ENCODE measurements at places on chromosomes 13 and 19.

DNA sequence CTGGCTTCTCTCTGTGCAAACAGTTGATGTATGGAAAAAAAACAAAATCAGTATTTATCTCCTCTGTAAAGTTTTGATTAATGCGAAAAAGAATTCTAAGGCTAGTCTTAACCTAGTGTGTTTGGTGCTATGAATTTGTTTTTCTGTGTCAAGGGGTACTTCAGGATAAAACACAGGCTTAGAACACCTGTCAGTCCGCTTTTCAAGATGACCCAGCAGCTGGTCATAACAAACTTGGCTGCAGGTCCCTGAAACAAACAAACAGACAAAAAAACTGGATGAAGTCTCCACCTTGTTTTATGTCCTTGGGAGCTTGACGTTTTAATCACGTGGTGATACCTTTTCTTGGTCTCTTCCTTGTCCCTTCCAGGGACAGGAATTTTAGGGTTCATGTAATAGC lies 689.3 kb downstream of the UQCRFS1 start:
- DNase-seq = no peak

- no peak for DNase-seq
Measured at GRCh38 chr13:26473571-26474230, 83.8 kb upstream of the WASF3 start.

- DNase-seq = no peak
Measured at GRCh38 chr19:41575998-41576397, at the start of gene CEACAM21. Gene CEACAM21, plus strand, starts transcription at chr19:41576166. Its CDS starts 109 bp downstream, at chr19:41576275.

GRCh38 chr13:77513719-77514335 lies 21.7 kb upstream of the SCEL start:
- no peak for DNase-seq

GRCh38 chr13:30300596-30300995 lies 6.8 kb downstream of the KATNAL1 start:
- no peak for DNase-seq

DNA sequence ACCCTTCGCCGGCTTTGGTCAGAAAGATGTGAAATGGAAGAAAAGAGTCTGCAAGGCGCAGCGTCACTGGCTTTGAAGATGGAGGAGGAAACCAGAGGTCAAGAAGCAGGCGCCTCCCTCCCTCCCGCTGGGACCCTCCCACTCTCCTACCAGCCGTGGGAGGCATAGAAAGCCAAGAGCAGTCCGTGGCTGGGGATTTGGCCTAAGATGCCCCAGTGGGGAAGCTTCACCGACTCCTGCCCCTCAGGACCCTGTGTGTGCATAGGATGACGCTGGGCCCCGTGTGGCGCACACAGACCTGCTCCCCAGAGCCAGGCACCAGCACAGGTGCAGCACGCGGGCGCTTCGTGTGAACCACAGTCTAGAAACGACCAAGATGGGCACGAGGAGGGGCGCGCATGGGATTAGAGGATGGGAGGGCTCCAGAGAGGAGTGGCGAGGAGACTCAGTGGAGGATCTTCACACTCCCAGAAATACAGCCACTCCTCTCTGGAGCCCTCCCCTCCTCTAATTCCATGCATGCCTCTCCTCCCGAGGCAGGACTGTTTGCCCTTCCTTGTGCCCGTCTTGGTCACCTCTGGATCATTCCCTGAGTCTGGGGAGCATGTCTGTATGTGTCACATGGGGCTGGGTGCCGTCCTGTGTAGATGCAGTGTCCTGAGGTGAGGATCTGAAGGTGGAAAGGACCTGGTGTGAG lies 194.3 kb downstream of the TEX29 start:
- DNase-seq = no peak

DNA sequence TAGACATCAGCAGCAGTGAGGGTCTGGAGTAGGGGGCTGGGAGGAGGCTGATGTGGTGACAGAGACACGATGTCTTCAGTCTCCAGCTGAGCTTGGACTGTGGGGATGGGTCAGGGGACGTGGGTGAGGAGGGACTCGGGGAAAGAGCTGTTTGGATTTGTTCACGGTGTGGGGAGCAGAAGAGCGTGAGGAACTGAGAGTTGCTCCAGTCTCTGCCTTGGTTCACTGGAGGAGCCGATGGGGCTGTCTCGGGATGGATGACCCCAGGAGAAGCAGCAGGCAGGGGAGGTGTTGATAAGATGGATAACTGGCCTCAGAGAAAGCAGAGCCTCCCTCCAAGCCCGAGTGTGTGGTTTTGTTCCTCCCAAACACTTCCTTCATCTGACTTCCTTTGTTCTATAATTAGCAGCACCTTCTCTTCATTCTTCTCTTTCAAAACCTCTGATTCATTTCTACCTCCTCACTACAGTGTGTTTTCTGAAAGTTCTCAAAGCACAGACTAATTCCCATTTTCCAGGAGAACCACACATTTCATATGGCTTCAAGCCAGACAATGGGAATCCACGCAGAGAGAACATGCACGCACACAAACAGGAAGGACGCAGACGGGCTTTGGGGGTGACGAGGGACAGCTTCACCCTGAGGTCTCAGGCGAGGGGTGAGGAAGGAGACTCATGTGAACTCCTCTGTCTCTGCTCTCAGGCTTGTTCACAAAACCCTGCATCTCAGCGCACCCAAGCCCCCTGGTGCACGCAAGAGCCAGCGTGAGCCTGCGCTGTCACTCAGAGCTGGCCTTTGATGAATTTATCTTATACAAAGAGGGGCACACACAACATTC lies 18.6 kb downstream of the LAIR2 start:
- no peak for DNase-seq

DNA sequence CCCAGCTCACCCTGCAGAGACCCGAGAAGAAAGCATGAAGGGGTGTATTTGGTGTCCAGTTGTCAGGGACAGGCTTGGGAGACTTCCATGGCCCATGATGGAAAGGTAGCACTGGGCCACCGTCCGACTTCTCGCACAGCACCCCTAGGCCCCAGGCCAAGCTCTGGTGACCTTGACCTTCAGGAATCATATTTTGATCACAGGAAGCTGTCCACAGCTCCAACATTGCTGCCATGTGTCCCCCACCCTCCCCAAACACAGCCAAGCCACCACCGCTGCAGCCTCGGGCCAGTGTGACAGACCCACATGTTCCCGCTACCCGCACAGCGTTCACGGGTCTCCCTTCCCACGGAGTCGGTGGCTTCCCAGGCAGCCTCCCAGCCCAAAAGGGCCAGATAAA lies 842 bp upstream of the PTGIR start:
- no peak for DNase-seq

GRCh38 chr19:11293433-11294389 lies 2.2 kb upstream of the TSPAN16 start:
- peak; percentile 16 for DNase-seq

DNA sequence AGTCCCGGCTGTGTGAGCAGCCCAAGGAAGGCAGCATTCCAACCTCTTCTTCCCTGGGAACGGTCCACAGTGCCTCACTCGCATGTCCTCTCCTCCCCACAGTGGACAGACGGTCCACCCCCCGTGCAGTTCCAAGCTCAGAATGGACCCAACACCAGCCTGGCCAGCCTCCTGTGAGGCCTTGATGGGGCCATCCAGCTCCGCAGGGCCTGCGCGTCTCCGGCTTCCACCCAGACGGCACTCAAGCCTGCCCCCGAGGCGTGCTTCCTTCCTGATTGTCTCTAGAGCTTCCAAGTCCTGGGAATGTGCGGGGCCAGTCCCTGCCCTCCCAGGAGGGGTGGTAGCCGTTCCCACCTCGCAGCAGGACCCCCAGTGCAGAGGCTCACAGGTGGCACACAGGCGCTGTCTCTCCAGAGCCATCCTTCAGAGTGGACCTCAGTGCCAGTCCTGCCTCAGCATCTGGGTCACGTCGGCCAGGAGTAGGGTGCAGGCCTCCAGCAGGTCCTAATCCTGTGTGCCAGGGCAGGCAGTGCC lies 35.0 kb downstream of the MAU2 start:
- no peak for DNase-seq

DNA sequence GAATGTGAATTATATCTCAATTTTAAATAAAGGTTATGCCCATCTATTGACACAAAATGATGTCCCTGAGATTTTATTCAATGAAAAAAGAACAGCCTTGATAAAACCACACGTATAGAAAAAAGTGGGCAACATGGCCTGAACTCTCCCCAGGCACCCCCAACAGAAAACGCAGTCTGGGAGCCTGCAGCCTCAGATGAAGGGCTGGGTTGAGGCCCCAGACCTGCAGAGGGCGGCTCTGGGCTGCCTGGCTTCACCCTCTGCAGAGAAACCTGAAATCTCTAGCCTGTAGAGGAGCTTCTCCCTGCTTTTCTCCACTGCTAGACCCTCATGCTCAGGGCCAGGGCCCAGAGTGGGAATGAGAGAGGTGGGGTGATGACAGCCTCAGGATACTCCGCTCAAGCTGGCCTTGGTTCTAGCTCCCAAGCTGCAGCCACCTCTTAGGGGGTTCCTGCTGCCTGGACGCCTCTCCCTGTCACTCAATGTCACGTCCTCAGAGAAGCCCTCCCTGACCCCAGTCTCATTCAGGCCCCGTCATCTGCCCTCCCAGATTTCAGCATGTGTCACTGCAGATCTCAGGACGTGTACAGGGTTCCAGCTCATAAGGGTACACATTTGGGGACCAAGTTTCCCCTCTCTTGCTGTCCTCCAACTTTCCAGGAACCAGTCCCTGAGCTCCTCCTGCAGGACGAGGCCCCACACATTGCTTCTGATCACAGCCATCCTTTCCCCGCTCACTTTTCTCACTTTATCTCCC lies 1.8 kb downstream of the MBD3 start:
- no peak for DNase-seq

GRCh38 chr19:41431426-41432386 lies 4.5 kb upstream of the B3GNT8 start:
- no peak for DNase-seq

DNA sequence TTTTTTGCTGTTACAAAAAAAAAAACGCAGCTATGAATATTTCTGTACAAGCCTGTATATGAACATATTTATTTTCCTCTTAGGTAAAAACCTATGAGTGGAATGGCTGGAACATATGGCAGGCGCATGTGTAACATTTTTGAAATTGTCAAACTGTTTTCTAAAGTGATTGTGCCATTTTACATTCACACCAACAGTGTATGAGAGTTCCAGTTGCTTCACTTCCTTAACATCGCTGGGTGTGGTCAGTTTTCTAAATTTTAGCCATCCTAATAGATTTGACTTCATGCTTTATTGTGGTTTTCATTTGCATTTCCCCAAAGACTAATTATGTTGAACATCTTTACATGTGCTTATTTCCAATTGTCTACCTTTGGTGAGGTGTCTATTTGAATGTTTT lies 306.8 kb downstream of the KCNRG start:
- no peak for DNase-seq

GRCh38 chr13:20192158-20192835 lies 441 bp downstream of the GJB2 start:
- no peak for DNase-seq

DNA sequence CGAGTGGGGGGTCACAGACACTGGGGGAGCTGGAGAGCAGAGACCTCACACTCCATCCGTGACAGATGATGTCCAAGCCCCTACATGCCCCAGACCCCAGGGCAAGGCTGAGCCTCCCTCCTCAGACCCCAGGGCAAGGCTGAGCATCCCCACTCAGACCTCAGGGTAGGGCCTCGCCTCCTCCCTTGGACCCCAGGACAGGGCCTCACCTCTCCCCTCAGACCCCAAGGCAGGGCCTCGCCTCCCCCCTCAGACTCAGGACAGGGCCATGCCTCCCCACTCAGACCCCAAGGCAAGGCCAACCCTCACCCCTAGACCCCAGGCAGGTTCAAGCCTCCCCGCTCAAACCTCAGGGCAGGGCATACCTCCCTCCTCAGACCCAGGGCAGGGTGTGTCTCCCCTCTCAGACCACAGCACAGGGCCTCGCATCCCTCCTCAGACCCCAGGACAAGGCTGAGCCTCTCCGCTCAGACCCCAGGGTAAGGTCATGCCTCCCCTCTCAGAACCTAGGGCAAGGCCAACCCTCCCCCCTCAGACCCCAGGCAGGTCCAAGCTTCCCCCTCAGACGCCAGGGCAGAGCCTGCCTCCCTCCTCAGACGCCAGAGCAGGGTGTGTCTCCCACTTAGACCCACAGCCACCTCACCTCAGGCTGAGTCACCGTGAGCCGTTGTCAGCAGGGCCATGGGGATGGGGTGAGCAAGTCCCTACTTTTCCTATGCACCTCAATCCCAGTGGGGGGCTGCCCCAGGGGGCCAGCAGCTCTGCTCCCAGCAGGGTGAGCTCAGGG lies 1.7 kb upstream of the S1PR4 start:
- DNase-seq = no peak

GRCh38 chr13:99575376-99576120 lies 74.3 kb downstream of the TM9SF2 start:
- DNase-seq = no peak

- no peak for DNase-seq
Measured at GRCh38 chr19:623175-623916, 10.0 kb downstream of the POLRMT start.

GRCh38 chr13:75196147-75196837 lies 285.7 kb downstream of the TBC1D4 start:
- no peak for DNase-seq

DNA sequence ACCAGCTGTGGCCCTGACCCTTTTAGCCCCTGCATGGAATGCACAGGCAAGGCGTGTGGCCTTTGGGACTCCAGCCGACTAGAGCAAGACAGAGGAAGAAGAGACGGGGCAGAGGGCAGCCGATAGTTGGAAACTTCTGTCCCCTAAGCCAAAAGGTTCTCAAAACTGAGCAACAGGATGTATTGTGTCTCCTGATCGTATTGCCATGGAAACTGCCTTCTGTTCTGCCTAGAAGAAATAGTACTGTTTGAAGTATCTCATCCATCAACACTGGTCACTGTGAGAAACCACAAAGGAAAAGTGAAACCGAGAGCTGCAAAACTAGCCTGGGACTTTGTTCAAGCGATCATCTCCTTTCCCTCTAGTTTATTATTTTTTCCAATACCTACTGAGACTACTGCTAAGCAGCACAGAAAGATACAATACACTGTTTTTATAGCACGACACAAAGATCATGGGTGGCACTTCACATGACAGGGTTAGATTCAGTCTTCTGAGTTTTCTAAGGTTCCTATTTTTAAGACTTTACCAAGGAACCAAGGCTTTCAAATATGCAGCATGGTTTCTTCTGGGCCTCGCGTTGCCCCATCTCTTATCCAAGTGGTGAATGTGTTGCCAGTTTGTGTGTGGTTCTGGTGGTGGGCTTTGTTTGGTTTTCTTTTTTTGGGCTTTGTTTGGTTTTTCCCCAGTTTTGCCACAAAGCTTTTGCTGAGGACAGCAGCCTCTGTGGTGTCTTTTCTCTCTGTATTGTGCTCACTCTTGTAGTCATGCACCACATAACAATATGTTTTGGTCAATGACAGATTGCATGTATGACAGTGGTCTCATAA lies 49.3 kb upstream of the GPR183 start:
- DNase-seq = no peak

GRCh38 chr19:38850436-38850975 lies 720 bp upstream of the HNRNPL start:
- no peak for DNase-seq
